ENCODE measurements at places on chromosomes 16 and 17.

DNA sequence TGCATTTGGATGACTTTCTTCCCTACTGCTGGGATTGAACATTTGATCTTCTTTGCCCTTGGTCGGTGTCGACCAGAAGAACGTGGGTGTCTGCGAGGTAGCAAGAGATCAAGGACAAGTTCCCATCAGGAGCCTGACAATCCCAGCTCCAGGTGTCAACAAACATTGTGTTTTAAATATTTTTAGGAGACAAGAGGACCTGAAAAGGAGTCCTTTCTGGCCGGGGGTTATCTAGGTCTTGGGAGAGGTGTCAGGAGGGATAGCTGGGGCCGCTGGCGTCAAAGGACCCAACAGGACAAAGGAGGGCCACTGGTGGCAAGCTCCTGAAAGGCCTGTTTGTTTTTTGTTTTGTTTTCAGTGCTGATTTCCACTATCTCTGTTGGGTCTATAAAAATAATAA lies 308.4 kb upstream of the ERCC4 start:
- DNase-seq = no peak

GRCh38 chr17:80652756-80653330 lies 108.2 kb downstream of the RPTOR start:
- DNase-seq = no peak

DNA sequence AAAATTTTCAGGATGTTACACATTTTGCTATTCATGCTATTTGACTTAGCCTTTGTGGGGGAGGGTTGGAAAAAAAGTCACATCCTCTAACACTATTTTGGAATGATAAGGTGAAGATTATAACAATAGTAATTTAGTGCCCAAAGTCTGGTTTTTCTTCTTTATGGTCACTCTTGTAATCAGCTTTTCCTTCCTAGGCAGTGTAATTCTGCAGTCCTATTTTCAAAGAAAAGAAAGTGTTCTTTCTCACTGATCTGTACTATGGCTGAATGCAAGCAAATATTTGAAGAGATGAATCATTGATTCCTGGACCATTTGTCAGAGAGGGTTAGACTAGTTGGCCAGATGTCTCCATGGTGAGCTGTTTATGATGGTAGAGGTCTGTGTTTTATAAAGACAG lies 8.4 kb downstream of the RSPRY1 start:
- DNase-seq = no peak

DNA sequence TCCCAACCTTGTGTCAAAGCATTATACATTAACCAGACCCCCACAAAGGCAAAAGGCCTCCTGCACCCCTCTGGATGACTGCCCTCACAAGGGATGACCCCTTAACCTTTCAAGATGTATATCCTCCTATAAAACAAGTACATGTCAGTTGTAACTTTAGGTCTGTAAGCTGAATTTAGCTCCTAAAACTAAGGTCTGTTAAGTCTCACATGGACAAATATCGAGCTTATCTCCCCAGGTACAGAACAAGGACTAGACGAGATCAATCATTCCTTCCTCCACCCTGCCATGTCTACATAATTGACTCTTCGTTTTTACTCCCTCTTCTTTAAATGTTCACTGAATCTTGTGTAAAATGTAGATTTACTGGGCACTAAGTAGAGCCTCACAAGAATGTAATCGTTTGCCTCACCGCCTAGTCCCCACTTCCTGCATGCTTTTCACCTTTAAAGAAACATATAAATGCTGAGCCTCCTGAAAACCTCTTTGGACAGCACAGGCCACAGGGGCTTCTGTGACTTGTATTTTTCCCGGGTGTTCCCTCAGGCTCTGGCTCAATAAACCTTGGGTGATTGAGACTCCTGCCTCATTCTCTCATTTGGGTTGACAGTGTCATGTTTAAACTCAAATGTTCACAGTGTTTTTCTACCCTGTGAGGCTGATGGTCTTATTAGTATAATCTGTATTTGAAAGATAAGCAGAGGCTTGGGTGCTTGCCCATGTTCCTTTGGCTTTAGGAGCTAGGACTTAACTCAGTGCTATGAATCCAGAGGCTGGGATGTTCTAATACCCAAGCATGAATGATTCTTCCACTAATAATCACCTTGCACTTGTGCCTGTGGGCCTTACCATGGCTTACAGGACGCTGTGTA lies 37.6 kb downstream of the MMD start:
- no peak for DNase-seq

GRCh38 chr17:82884970-82885353 lies 45.1 kb upstream of the ZNF750 start:
- DNase-seq = no peak

GRCh38 chr17:19728084-19728495 lies 11.7 kb upstream of the SLC47A2 start:
- DNase-seq = no peak

DNA sequence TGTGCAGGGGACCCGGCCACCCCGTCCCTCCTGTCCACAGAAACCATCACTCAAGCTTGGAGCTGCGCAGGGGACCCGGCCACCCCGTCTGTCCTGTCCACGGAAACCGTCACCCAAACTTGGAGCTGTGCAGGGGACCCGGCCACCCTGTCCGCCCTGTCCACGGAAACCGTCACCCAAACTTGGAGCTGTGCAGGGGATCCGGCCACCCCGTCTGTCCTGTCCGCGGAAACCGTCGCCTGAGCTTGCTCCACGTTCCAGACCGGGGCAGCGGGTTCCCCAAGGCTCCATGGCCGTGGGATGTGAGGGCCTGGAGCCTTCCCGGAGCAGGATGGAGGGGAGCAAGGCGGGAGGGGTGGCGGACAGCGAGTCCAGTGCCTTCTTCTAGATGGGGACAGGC lies 25.2 kb downstream of the SOX8 start:
- DNase-seq = no peak

DNA sequence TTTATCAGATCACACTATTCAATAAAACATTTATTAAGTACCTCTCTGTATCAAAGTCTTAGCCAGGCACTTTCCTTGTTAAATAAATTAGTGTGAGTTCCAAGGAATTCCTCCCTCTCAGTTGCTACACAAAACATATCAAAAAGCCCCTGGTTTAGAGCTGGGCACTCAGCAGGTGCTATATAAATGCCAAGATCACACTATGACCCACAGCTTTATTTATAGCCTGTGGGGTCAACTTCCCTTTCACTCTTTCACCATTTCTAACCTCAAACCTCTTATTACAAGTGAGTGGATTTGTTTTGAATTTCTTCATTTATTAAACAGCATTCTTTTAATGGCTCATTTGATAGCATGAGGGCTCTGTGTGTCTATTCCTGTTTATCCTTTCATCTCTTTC lies 112.6 kb upstream of the MPHOSPH6 start:
- no peak for DNase-seq

GRCh38 chr16:55257966-55258613 lies 65.9 kb upstream of the IRX6 start:
- DNase-seq = peak; percentile 51

GRCh38 chr16:57865746-57866528 lies 63.6 kb upstream of the KIFC3 start:
- no peak for DNase-seq

DNA sequence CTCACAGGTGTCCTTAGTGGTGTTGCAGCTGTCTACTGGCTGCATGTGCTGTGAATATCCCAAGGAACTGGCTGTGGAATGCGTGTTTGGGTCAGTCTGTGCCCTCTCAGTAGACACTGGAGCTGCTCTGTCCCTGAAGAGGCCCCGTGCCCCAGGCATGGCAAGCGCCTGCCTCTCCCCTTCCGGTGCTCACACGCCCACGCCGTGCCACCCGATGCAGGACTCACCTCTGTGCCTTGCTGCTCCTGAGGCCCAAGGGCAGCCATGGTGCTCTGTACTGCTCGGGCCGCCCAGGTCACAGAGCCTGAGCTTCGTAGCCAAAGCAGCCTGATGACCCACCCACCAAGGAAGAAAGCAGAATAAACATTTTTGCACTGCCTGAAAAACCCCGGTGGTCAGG lies 10.0 kb downstream of the RGS11 start:
- no peak for DNase-seq

DNA sequence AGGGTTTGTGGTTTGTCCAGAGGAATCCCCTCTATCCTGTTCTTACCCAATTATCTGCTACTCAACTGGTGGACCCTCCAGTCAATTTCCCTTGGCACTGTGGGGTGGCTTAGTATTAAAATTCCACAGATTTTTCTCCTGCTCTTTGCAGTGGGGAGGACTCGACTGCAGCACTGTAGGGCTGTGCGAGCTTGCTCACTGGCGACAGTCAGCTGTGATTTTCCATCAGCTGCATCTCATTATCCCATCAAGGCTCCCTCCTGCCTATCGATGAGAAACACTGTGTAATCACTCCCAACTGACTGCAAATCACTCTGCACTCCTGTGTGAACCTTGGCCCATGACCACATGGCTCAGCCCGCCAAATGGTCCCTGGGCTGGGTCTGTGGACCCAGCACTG lies 90.5 kb upstream of the MAF start:
- DNase-seq = no peak

DNA sequence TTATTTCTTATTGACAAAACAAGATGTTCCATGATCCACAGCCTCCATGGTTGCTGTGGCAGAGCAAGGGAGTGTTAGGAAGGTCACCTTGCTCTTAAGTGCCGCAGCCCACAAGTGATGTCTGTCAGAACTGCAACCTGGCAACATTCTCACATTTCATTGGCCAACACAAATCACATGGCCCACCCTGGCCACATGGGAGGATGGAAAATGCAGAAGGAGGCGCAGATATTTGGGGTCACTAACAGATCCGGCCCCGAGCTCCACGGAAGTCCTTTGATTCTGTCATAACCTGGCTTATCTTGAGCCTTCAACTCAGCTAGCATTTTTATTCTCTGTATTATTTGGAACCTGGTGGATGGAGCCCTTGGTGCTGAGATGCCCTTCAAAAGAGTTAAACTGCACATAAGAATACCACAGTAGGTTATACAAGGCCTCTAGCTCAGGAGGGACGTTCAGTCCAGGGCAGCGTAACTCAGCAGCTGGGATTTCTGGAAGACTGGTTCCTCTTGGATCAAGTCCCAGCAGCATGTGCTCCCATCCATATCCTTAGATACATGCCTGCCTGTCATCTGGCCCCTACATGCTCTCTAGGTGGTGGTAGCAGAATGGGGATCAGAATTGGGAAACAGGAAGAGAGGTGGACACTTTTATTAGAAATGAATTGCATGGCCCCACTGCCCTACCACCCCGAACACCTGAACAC lies 508.1 kb downstream of the HAPSTR1 start:
- no peak for DNase-seq

DNA sequence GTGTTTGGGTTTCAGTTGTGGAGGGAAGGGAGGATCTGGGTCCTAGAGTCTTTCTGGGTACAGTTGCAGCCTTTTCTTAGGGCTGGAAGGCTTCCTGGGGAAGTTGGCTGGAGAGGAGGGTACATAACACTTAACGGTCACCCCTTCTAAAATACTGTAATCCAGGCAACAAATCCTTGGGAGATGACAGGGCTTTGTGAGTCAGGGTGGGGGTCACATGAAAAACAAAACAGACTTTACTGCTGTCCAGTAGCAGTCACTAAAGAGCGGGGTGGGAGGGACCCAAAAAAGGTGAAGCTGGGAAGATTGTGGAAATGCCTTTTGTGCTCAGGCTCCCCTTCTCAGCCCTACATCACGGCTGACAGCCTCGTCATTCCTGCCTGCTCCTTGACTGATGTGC lies 6.3 kb downstream of the SAP30BP start:
- no peak for DNase-seq

DNA sequence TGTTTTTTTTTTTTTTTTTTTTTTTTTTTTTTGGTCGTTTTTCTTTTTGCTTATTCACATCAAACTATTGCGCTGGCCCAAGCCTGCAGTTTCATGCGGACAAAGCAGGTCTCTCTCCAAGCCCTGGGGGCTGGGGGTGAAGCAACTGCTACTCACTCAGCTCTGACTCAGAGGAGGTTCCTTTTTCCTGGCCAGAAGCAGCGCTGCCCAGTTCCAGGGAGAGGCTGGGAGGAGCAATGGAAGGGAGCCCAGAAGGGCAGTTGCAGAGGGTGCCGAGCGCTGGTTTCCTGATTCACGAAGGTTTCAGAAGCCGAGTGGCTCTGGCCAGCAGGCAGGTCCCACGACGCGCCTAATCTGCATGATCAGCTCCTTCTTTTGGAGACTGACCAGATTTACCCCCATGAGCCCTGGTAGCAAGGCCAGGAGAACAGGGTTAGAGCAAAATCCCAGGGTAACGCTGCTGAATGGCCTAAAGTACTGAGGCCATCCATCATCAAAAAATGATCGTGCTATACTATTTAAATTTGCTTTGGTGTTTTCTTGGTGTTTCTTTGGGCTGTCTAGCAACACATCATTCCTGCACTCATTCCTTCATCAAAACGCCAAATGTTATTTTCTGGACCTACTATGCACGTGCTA lies 144.7 kb upstream of the SOX9 start:
- no peak for DNase-seq

DNA sequence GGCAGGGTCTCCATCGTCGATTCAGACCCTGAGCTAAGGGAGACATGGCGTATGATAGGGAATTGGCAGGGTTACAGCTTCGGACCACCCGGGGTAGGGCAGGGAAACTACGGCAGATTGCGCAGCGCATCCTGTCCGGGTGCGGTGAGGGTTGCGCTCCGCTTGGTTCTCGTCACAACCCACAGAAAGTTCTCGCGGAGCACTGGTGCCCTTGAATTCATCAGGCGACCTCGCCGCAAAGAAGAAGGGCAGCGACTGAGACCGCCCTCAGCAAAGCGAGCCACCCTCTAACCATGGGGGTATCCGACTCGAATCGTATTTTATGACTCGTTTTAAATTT lies 1.2 kb downstream of the HS3ST3B1 start:
- no peak for DNase-seq

- DNase-seq = peak; percentile 47
These were observed 118.1 kb downstream of the ENGASE start for GRCh38 chr17:79192503-79193351.

DNA sequence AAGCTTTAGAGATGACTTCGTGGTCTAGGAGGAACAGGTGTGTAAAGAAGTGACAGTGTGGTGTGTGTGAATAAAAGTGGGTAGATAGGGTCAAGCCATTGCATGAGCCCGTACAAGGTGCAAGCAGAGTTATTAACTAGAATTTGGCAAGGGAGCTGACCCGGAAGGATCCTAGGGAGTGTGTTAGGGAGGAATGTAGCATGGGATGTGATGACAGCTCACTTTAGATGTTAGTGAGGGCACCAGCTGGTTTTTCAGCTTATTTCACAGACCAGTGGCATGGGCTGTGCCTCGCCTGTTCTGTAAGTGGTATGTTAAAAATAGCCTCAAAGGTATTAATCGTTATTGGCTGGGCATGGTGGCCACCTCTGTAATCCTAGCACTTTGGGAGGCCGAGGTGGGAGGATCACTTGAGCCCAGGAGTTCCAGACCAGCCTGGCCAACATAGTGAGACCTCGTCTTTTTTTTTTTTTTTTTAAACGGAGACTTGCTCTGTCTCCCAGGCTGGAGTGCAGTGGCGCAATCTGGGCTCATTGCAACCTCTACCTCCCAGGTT lies 8.3 kb downstream of the ANKRD40CL start:
- no peak for DNase-seq

DNA sequence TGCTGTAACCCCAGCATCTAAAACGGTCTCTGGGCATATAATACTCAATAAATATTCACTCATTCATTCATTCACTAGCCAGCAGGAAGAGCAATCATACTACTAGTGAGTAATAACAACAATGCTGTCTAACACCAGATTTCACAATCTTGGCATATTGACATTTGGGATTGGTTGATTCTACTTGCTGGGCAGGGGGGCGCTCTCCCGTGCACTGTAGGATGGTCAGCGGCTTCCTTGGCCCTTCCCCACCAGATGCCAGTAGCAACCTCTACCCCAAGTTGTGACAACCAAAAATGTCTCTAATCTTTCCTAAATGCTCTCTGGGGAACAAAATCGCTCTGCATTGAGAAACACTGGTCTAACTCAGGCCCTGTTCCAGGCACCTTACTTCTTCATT lies 20.7 kb downstream of the WFDC1 start:
- DNase-seq = no peak
